Fibroblast of lung (primary cell): ENCODE measurements at places on chromosomes 3 and 15. TPM values are rescaled to one million over a fixed set of nuclear protein-coding genes. Genes with fewer than 3 reads are reported as not detected.

- H3K27ac ChIP-seq, result no peak overlapping the region
- peaks cover 29% of the 10 kb centered on the region for H3K36me3 ChIP-seq
- peaks cover 6% of the 10 kb centered on the region for H3K4me1 ChIP-seq
- H3K4me3 ChIP-seq, result no peak overlapping the region
Measured at GRCh38 chr3:52469001-52469400, 13.6 kb downstream of the NISCH start.

DNA sequence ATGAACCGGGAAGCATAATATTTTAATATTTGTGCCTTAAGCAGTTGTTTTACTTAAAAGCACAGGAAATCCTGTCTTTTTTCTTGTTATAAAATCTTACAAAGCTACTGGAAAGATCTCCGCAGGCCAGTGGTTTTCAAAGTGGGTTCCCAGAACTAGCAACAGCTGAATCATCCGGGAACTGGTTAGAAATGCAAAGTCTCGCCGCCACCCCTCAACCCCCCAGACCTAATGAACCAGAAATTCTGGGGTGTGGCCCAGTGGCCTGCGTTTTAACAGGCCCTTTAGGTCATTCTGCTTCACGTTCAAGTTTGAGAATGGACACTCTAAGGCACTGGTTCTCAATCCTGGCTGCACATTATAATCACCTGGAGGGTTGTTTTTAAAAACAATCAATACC is 74.7 kb downstream of the PDZRN3 start:
- no peak overlapping the region for H3K4me3 ChIP-seq
- H3K4me1 ChIP-seq, result peaks cover 15% of the 10 kb centered on the region
- no peaks in the 10 kb centered on the region for H3K27me3 ChIP-seq
- DNase-seq, result peak; percentile 51
- no peak overlapping the region for H3K27ac ChIP-seq
- H3K36me3 ChIP-seq, result no peaks in the 10 kb centered on the region

GRCh38 chr3:41569632-41570305 is 370.5 kb downstream of the CTNNB1 start:
- H3K36me3 ChIP-seq, result no peaks in the 10 kb centered on the region
- no peaks in the 10 kb centered on the region for H3K27me3 ChIP-seq
- no peak overlapping the region for H3K27ac ChIP-seq
- no peaks in the 10 kb centered on the region for H3K4me1 ChIP-seq

GRCh38 chr3:57756528-57757401 is 656 bp downstream of the SLMAP start:
- H3K27ac ChIP-seq, result peak overlapping the region; percentile 94
- peak; percentile 62 for DNase-seq
- peak overlapping the region; percentile 92 for H3K4me3 ChIP-seq
- peaks cover 2% of the 10 kb centered on the region for H3K36me3 ChIP-seq
- H3K4me1 ChIP-seq, result peaks cover 2% of the 10 kb centered on the region
- no peaks in the 10 kb centered on the region for H3K27me3 ChIP-seq

- no peaks in the 10 kb centered on the region for H3K4me1 ChIP-seq
- DNase-seq, result no peak
- H3K4me3 ChIP-seq, result no peak overlapping the region
- H3K27ac ChIP-seq, result no peak overlapping the region
Measured at GRCh38 chr3:56593455-56594158, 36.6 kb downstream of the CCDC66 start.

- peaks cover 3% of the 10 kb centered on the region for H3K27me3 ChIP-seq
- peak overlapping the region; percentile 84 for H3K27ac ChIP-seq
- H3K4me1 ChIP-seq, result peaks cover 2% of the 10 kb centered on the region
- peak overlapping the region; percentile 92 for H3K4me3 ChIP-seq
- peak; percentile 19 for DNase-seq
- H3K36me3 ChIP-seq, result no peaks in the 10 kb centered on the region
Measured at GRCh38 chr3:45841420-45841756, 531 bp downstream of the LZTFL1 start.

GRCh38 chr3:45692866-45693265 is 3.7 kb downstream of the SACM1L start:
- H3K36me3 ChIP-seq, result peaks cover 2% of the 10 kb centered on the region
- H3K27ac ChIP-seq, result no peak overlapping the region
- no peak for DNase-seq
- peaks cover 6% of the 10 kb centered on the region for H3K4me1 ChIP-seq
- no peak overlapping the region for H3K4me3 ChIP-seq

- no peaks in the 10 kb centered on the region for H3K4me1 ChIP-seq
- DNase-seq, result no peak
- no peak overlapping the region for H3K4me3 ChIP-seq
- peaks cover 3% of the 10 kb centered on the region for H3K27me3 ChIP-seq
Measured at GRCh38 chr15:73321496-73322450, 47.0 kb downstream of the HCN4 start.

DNA sequence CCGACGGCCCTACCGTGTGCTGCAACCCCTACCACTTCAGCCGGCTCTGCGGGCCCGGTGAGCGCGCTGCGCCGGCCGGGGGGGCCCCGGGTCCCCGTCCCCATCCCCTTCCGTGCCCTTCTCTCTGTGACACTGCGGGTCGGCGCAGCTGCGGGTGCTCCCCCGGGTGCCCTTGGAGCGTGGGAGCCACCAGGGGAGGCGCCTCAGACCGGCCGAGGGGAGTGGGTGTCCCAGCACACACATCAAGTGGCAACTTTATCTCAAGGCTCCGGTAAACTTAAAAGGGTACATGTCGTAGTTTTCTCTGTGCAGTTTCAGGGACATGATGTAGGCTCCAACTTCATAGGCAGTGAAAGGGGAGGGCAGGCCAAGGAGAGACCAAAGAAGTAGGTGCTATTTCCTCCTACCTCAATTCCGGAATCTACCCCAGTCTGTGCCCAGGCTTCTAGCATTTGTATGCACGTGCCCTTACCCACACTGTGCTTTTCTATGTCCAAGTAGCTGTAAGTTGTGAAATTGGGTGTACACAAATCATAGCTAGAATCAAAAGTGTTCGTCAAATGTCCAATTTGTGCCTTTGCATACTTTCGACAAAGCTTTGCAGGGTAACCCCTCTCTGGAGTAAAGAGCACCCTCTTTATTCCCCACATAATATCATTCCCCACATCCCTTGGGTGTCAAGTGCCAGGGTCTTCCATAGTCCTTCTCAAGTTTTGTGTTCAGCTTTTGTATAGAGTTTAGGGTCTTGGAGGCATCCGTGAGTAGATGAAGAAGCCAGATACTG is 2.2 kb downstream of the SMAD6 start:
- peaks cover 2% of the 10 kb centered on the region for H3K36me3 ChIP-seq
- no peaks in the 10 kb centered on the region for H3K27me3 ChIP-seq
- peak overlapping the region; percentile 28 for H3K27ac ChIP-seq

- H3K4me3 ChIP-seq, result no peak overlapping the region
- H3K4me1 ChIP-seq, result peaks cover 11% of the 10 kb centered on the region
- H3K36me3 ChIP-seq, result peaks cover 2% of the 10 kb centered on the region
- DNase-seq, result no peak
- no peaks in the 10 kb centered on the region for H3K27me3 ChIP-seq
- no peak overlapping the region for H3K27ac ChIP-seq
Measured at GRCh38 chr3:158750016-158750415, 17.8 kb upstream of the RARRES1 start.

GRCh38 chr15:25682340-25682739 is 180.8 kb downstream of the ATP10A start:
- H3K27me3 ChIP-seq, result no peaks in the 10 kb centered on the region
- no peak overlapping the region for H3K27ac ChIP-seq
- H3K36me3 ChIP-seq, result peaks cover 13% of the 10 kb centered on the region
- H3K4me3 ChIP-seq, result no peak overlapping the region

DNA sequence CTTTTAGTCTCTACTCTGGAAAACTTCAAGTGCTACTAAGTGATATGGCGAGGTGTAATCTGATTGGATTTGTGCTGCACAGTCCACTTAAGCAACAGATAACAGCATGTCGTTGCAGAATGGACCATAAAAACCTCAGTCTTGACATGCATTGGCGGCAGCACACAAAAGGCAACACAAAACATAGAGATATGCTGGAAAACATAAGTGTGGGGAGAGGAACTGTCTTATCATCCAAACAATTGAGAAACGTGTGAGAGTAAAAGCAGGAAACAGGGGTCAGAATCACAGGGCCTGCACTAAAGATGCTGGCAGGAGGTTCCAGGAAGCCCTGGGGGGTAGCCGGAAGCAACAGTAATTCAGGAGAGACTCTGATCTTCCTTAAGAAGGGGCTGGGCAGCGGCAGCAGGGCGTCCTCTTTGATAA is 82.1 kb downstream of the CGNL1 start:
- no peak overlapping the region for H3K27ac ChIP-seq
- H3K4me3 ChIP-seq, result no peak overlapping the region
- DNase-seq, result no peak
- no peaks in the 10 kb centered on the region for H3K36me3 ChIP-seq

DNA sequence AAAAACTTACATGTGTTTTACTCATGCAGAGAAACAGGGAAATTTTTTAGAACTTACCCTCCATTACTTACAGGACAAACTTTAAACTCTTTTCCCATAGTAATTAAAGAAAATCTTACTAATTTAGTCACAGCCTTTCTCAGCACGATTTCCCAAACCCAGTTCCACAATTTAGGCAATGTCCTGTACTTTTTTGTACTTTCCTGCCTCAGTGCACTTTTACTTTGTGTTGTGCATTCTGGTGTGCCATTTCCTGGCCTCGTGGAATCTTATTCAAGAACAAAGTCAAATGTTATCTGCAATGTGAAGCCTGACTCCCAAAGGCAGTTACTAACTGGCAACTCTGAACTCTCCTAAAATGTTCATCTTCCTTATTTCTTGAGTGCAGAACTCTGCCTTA is 1.9 kb downstream of the SLC33A1 start:
- peak; percentile 3 for DNase-seq
- no peaks in the 10 kb centered on the region for H3K27me3 ChIP-seq
- H3K4me1 ChIP-seq, result no peaks in the 10 kb centered on the region
- no peaks in the 10 kb centered on the region for H3K36me3 ChIP-seq
- H3K4me3 ChIP-seq, result peak overlapping the region; percentile 94

Gene RYR3
- 0.17 and 0.26 TPM in 2 replicates for total RNA-seq

Gene GOLGA6D
- under 0.01 TPM in 1 of 2 replicates, not detected in the other for total RNA-seq

Gene IL17RD
- total RNA-seq, result 1.8 and 2.1 TPM in 2 replicates

Gene TMEM158
- 79.4 and 125 TPM in 2 replicates for total RNA-seq
